T-helper 17 cell (primary cell): ENCODE measurements at places on chromosomes 5 and 9. TPM values are rescaled to one million over a fixed set of nuclear protein-coding genes. Genes with fewer than 3 reads are reported as not detected.

Gene IRX2
- not detected for total RNA-seq

Gene CRHBP
- 0.50 TPM for total RNA-seq

Gene WDR38
- not detected for total RNA-seq

Gene VLDLR
- total RNA-seq = 0.57 TPM

Gene SLC46A2
- not detected for total RNA-seq

Gene TSSK1B
- not detected for total RNA-seq

Gene CNTFR
- not detected for total RNA-seq

Gene IL3
- not detected for total RNA-seq

Gene RMND5B
- 15.3 TPM for total RNA-seq

Gene GFI1B
- total RNA-seq = 1.1 TPM

Gene FLT4
- 1.5 TPM for total RNA-seq

DNA sequence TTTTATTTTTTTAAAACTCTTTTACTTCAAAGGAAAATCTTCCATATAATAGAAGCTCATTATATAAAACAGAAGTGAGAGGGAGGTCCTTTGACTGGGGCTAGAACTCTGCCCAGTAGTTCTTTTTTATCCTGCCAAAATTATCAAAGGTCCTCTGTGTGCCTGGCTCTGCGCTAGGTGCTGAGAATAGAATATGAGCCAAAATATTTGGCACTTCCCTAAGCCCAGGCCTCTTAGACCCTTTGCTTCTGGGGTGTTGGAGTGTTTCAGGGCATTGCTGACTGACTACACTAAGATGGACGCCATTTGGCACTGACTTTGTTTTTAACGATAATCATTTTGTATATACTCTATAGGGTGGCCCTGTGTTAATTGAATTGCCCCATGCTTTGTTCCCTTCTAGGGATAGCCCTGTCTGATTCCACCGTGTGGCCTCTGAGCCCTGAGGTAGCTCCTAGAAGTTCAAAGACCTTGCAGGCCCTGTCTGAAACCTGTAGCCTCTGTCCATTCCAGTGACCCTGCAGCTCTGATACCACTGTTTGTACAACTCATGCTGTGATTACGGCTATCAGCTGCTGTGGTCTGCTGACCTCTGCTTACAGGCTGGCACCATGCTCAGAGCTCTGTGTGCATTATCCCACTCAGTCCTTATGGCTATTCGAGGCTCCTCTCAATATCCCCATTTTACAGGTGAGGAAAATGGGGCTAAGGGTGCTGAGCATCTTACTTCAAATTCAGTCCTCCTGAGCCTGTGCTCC is 84.3 kb upstream of the SHB start:
- no peaks in the 10 kb centered on the region for H3K36me3 ChIP-seq
- H3K4me3 ChIP-seq = no peak overlapping the region
- no peak overlapping the region for H3K27ac ChIP-seq

GRCh38 chr5:87588316-87588715 is 175.6 kb upstream of the CCNH start:
- no peak for DNase-seq
- no peaks in the 10 kb centered on the region for H3K36me3 ChIP-seq
- peaks cover 9% of the 10 kb centered on the region for H3K27me3 ChIP-seq
- no peak overlapping the region for H3K27ac ChIP-seq

GRCh38 chr5:130885691-130886090 is 279.4 kb downstream of the HINT1 start:
- peaks cover 3% of the 10 kb centered on the region for H3K36me3 ChIP-seq
- peaks cover 10% of the 10 kb centered on the region for H3K4me1 ChIP-seq
- no peak overlapping the region for H3K4me3 ChIP-seq

DNA sequence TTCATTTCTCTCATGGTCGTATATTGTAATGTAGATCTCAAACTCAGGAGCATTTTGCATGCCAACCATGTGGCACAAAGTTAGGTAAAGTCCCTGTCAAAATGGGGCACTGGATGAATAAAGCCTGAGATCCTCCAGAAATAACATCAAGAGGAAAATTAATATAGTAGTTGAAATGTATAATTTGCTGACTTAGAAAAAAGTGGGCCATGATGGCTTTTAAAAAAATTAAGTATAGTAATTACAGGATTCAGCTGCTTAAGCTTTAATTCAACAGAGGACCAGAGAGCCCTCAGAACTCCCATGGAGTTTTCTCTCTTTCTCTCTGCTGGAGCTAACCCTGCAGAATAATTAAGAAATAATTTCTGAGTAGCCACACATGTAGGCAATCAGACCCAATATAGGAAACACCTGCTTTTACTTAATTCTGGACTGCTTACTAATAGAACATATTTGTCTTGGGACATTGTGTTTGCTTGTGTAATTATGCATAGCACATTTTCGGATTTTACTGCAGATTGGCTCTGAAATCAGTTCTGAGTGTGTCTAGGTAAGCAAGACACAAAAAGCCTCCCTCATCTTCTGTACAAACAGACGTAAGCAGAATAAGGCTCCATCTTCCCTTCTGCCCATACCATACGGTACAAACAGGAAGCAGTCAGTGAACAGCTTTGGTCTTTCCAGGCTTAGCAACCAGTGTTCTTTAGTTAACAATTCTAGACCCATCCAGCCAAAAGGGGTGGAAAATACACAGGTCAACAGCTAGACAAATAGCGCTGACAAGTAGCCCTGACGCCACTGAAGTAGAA is 26.5 kb upstream of the PCSK1 start:
- H3K27me3 ChIP-seq = peaks cover 6% of the 10 kb centered on the region
- DNase-seq = no peak
- H3K4me1 ChIP-seq = no peaks in the 10 kb centered on the region
- no peaks in the 10 kb centered on the region for H3K36me3 ChIP-seq
- no peak overlapping the region for H3K4me3 ChIP-seq

GRCh38 chr9:71472400-71472799 is 295.9 kb downstream of the CEMIP2 start:
- H3K4me1 ChIP-seq = no peaks in the 10 kb centered on the region
- H3K4me3 ChIP-seq = no peak overlapping the region
- H3K36me3 ChIP-seq = no peaks in the 10 kb centered on the region
- peaks cover 35% of the 10 kb centered on the region for H3K27me3 ChIP-seq
- DNase-seq = no peak
- H3K27ac ChIP-seq = no peak overlapping the region

DNA sequence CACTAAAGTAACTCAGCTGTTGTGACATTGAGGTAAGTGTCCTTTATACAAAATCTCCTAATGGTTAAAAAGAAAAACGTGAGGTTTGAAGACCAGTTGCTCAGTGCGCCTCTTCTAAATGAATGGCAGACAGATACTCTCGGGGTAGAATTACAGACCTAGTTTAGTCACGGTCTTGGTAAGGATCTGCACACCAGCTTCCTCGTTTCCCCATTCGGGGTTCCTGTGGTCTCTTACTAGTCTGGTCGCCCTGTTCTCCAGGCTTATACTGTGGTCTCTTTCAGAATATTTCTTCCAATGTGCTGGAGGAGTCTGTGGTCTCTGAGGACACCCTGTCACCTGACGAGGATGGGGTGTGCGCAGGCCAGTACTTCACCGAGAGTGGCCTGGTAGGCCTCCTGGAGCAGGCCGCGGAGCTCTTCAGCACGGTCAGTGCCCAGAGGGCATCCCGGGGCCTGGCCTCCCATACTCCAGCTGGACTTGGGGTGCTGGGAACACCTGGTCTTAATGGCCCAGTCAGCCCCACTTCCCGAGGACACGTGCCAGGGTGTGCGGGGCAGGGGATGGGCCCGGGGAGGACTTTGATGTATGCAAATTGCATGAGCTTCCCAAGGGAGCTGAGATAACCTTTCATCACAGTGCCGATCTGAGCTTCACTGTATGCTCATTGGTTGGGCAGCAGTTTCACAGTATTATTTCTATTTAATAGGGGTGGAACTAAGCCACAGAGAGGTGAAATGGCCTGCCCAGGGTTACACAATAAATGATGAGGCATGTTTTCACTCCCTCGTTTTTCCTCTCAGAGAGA is 224.5 kb downstream of the DOCK8 start:
- peaks cover 4% of the 10 kb centered on the region for H3K4me1 ChIP-seq
- no peak overlapping the region for H3K4me3 ChIP-seq
- no peaks in the 10 kb centered on the region for H3K27me3 ChIP-seq

DNA sequence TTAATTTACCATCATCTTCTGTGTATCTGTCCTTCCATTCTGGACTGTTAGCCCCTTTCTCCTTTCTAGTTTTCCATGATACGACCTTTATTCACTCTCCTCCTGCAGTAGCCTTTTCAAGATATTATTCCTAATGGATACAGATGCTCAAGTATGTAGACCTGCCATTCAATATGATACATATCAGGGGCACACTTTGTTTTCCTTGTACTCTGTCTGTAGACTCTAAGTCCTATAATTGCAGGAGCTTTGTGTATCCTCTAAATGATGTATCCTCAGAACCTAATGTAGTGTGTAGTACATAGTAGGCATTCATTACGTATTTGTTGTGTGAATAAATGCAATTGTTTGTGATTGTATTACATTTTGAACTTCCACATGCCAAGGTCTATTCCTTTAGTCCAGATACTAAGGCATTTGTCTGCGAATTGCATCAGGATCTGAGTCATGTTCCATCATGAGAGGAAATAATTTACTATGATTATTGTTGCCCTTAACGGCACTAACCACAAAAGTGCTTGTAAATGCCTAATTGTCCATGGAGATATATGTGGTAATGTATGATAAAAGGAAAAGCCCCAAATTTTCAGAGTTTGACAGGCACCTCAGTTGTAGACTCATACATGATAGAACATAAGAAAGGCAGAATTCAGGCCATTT is 57.1 kb upstream of the IZUMO3 start:
- no peak overlapping the region for H3K4me3 ChIP-seq
- no peaks in the 10 kb centered on the region for H3K4me1 ChIP-seq
- no peaks in the 10 kb centered on the region for H3K27me3 ChIP-seq
- no peaks in the 10 kb centered on the region for H3K36me3 ChIP-seq
- no peak overlapping the region for H3K27ac ChIP-seq
- no peak for DNase-seq

GRCh38 chr9:14313378-14313940 is 482 bp downstream of the NFIB start:
- H3K27ac ChIP-seq = no peak overlapping the region
- peaks cover 46% of the 10 kb centered on the region for H3K27me3 ChIP-seq
- DNase-seq = no peak
- H3K36me3 ChIP-seq = peaks cover 12% of the 10 kb centered on the region
- peaks cover 24% of the 10 kb centered on the region for H3K4me1 ChIP-seq

GRCh38 chr5:10733426-10733825 is 27.6 kb downstream of the DAP start:
- H3K27ac ChIP-seq = no peak overlapping the region
- H3K27me3 ChIP-seq = no peaks in the 10 kb centered on the region
- H3K4me3 ChIP-seq = no peak overlapping the region
- no peak for DNase-seq

DNA sequence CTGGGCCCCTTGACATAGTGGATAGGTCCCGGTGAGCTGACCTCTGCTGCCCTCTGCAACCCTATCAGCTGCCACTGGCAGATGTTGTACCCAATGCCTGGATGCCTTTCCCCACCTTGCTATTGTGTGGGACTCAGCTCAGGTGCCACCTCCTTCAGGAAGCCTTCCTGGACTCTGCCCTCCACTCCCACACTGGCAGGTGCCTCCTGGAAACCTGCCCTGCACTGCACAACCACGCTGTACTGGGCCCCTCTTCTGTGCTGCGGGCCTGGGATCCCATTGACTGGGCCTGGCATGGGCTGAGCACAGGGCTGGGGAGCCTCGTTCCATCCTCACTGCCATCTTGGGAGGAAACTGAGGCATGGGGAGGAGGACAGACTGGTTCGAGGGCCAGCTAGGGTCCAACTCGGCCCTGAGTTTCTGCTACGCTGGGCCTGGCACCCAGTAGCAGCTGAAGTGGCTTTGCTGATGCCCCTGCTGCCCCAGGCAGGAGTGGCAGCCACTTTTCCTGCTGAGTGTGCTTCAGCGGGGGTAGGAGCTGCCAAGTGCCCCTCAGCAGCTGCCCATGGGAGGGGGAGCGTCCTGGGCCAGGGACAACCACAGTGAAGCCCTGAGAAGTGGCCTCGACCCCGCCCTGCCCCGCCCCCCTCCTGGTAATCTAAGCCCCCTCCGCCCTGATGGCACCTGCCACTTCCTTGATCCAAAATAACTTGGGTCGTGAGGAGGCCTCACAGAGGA is 1.3 kb downstream of the AK1 start:
- H3K27ac ChIP-seq = no peak overlapping the region
- H3K36me3 ChIP-seq = peaks cover 2% of the 10 kb centered on the region
- DNase-seq = no peak
- no peak overlapping the region for H3K4me3 ChIP-seq
- peaks cover 6% of the 10 kb centered on the region for H3K4me1 ChIP-seq
- peaks cover 10% of the 10 kb centered on the region for H3K27me3 ChIP-seq

- H3K27ac ChIP-seq = no peak overlapping the region
- no peak for DNase-seq
- H3K27me3 ChIP-seq = no peaks in the 10 kb centered on the region
- peak overlapping the region; percentile 16 for H3K4me3 ChIP-seq
- H3K36me3 ChIP-seq = peaks cover 2% of the 10 kb centered on the region
- H3K4me1 ChIP-seq = peaks cover 41% of the 10 kb centered on the region
Observed at GRCh38 chr5:39062530-39062929, 11.7 kb downstream of the RICTOR start.
